ENCODE measurements at places on chromosomes 5 and 9.

DNA sequence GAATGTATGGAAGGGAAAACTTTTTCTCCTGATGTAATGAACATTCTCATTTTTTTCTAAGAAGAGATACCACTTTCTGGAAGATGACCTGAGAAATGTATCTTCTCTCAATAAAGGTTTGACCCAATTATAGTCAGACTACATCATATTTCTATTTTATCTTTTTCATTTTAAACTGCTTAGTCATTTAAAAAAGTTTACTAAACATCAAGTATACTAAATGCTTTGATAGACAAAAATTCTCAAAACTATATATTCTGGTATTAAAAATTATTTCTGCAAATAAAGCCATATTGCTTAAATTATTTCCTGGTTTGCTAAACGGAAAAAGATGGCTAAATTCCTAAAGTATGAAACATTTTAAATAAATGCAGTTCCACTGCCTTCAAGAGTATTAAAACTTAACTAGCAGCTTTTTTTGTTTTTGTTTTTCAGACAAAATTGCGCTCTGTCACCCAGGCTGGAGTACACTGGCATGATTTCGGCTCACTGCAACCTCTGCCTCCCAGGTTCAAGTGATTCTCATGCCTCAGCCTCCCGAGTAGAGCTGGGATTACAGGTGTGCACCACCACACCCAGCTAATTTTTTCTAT, 37.1 kb downstream of the FBXW11 start:
- DNase-seq: no peak

GRCh38 chr9:117555964-117556629, 141.2 kb upstream of the ASTN2 start:
- DNase-seq: no peak

DNA sequence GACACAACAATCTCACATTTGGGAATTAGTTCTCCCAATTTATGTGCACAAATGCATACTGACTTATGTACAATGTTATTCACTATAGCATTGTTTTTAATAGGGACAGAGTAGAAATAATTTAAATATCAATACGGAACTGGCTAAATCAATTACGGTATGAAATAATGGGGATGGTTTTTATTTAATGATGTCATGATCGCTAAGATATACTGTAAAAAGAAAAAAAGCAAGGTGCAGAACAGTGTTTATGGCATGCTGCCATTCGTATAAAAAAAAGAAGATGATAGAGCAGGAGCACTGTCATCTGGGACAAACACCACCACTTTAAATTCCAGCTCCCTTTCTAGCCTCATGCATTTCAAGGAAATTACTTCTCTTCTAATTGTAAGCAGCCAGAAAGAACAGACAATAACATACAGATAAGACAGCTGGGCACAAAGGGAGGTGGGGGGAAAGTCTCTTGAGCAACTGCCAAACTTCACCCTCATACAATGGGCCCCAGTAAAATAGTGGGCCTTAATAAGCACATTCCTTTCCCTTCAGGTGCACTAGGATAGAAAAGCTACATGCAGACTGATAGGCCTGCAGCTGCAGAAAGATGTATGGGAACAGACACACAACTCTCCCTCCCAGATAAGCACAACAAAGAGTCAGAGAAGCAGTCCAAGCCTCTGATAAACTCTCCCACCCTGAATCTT, 8.4 kb downstream of the SREK1IP1 start:
- no peak for DNase-seq

DNA sequence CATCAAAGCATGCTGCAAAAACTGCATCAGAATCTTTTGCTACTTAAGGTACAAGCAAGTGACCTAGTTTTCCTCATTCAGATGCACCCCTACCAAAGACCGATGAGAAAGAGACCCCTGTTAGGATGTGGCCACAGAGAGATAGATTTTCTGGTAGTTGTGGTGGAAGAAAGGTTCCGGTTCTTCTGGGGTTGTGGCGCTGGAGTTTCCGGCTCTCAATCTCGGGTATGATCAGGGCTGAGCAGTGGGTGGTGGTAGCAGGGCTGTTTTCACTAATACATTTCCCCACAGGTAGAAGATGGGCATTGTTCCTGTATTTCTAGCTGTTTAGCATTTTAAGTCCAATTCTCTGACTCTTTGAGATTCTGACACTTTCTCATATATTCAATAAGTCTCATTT, 58.4 kb downstream of the PCSK1 start:
- no peak for DNase-seq

DNA sequence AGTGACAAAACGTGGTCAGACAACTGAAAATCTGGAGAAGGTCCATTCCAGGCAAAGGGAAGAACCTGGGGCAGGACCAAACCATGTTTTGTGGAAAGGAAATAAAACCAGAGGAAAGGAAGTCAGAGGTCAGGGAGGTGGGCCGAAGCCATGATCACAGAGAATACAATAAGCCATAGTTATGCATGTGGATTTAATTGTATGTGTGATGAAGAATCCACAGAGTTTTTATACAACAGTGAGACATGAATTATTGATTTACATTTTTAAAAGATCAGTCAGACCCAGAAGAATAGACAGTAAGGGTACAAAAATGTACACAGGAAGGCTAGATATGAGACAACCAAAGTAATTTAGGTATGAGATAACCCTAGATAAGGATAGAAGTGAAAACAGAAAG, 20.8 kb downstream of the TTC33 start:
- no peak for DNase-seq

- DNase-seq: no peak
Measured at GRCh38 chr5:167861129-167861927, 430.1 kb upstream of the WWC1 start.

DNA sequence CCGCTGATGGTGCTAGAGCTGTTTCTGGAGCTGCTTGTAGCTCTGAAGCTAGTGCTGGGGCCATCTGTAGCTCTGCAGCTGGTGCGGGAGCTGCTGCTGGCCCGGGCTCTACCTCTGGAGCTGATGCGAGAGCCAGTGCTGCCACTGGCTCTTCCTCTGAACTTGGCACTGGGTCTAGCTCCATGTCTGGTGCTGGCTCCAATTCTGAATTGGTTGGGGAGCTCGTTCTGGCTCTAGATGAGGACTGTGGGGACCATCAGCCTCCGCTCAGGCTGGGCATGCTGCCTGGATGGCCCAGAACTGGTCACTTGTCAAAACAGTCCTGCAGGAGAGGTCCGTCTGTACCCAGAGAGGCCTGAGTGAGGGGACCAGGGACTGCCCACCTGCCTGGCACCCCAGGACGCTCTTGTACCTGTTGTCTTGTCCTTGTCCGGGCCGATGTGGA, 21.5 kb downstream of the OBP2B start:
- DNase-seq: no peak

DNA sequence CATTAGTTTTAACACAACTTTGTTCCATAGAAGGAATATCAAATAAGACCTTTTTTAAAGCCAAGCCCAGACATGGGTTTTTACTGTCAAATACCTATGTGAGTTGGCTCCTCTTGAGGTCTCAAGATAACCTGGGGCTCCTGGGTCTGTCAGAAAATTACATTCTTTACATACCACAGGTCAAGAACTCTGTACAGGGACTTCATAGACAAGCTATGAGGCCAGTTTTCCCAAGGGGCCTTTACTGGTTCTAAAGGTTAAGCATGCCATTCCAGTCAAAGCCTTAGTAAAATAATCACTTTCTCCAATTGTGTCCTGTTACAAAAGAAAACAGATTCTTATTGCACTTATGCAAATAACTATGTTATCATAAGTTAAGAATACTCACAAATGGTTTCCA, 15.5 kb upstream of the SMC2 start:
- DNase-seq: no peak

DNA sequence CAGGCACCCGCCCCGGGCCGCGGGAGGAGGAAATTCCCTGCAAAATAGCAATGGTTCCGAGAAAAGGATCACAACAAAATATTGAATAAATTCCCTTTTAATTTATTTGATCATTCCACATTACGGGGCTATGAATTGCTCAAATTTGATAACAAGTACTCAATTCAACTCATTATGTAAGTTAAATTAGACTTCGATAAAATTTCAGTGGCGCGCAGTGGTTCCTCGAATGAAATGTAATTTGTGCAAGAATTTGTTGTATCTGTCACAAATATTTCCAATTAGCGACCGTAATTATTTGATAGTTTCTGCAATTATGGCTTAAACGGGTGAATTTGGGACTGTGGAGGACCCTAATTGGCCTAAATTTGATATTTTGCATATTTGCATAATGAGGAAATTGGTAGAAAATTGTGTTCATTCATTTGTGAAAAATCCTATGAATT, 76.0 kb upstream of the TBCA start:
- no peak for DNase-seq

GRCh38 chr9:112891521-112891920, 845 bp upstream of the SLC46A2 start:
- DNase-seq: no peak

DNA sequence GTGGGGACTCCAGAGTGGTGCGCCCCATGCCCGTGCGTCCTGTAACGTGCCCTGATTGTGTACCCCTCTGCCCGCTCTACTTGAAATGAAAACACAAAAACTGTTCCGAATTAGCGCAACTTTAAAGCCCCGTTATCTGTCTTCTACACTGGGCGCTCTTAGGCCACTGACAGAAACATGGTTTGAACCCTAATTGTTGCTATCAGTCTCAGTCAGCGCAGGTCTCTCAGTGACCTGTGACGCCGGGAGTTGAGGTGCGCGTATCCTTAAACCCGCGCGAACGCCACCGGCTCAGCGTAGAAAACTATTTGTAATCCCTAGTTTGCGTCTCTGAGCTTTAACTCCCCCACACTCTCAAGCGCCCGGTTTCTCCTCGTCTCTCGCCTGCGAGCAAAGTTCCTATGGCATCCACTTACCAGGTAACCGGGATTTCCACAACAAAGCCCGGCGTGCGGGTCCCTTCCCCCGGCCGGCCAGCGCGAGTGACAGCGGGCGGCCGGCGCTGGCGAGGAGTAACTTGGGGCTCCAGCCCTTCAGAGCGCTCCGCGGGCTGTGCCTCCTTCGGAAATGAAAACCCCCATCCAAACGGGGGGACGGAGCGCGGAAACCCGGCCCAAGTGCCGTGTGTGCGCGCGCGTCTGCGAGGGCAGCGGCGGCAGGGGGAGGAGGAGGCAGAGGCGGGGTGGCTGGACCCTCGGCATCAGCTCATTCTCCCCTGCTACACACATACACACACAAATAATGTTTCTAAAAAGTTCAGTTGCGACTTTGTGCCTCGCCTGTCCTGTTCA, 668 bp downstream of the GLIS3 start:
- DNase-seq: no peak

- DNase-seq: no peak
Measured at GRCh38 chr5:52947851-52948250, 41.3 kb upstream of the ITGA2 start.

DNA sequence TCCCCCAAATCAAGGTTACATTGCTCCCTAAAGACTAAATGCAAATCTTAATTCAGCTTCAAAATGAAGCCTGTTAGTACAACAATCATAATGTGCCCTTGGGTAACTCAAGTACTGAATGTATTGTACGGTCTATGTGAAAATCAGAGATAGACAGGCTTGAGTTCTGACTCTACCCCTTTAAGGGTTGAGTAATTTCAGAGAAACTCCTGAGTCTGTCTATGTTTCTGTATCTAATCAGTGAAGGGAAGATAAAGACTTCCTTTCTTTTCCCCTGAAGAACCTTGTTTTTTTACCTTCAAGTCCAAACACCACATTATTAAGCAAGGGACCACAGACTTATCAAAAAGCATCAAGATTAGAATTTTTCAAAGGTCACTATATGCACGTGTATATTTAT, 108.2 kb downstream of the MPDZ start:
- DNase-seq: no peak

GRCh38 chr5:59094864-59095263, 512.0 kb downstream of the RAB3C start:
- no peak for DNase-seq

- DNase-seq: no peak
Measured at GRCh38 chr5:159181651-159182050, 27.7 kb downstream of the RNF145 start.

- no peak for DNase-seq
Measured at GRCh38 chr5:7795306-7795705, 55.6 kb downstream of the CFAP90 start.

DNA sequence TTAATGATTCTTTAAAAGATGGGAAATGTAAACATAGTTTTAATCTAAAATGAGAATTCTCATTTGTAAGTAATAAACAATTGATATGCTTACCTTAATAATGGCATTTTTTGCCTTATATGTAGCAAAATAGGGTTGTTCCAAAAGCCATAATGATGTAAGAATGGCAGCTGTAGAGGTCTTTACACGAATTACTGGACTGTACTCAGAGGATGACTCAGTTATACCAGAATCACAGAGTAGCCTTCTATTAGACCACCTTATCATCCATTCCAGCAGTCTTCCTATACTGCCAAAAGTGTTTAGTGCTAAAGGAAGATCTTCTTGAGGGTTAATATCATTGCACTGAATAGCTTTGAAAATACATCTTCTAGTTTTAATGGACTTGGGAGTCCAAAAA, 66.5 kb downstream of the CPLANE1 start:
- no peak for DNase-seq

- no peak for DNase-seq
Measured at GRCh38 chr5:3784854-3785253, 189.2 kb downstream of the IRX1 start.

DNA sequence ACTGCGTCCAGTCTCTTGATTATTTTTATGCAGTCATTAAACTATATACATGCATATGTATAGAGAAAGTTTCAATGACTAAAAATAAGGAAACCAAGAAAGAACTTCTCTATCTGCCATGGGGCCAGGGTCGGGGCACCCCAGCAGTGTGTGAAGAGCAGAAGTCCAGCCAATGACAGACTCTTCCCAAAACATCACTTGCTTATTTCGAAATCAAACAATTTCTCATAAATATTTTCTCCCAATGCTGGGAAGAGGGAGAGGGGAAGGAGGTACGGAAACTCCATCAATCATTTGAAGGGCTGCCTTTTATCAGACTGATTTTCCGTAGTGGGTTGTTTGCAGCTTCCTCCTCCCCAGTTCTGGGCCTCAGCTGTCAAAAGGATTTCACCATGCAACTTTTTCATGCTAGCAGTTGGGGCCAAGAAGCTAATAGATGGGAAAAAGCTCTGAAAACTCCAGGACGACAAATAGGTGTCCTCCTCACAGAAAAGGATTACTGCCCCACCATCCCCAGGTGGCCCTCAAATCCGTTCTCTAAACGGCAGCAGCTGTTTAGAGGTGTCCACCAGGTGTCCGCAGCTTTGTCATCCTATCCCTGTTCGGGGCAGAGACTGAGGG, 617 bp upstream of the FPGS start:
- peak; percentile 24 for DNase-seq

- no peak for DNase-seq
Measured at GRCh38 chr5:98630621-98631020, 142.8 kb upstream of the RGMB start.

DNA sequence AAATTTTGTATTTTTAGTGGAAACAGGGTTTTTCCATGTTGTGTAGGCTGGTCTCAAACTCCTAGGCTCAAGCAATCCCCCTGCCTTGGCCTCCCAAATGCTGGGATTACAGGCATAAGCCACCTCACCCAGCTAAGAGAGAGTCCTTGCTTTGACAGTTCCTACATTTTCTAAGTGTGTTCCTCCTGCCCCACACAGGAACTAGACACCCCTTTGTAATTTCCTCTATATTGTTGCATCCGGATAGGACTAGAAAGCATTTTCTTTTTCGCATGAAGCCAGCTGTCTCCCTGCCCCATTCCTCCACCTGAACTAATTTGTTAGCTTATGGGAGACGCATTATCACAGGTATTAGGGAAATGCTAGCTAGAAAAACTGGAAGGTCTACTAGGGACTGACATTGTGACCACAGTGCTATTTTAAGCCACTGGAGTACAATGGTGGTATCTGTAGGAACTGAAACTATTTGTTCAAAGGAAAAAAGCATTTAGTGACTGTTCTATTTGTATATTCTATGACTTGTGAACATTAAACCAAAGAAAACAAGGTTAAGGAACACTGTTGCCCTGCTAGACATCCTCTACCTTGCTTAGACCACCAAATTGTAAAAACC, 214.1 kb downstream of the SMARCA2 start:
- DNase-seq: no peak

GRCh38 chr9:95584176-95584575, 67.4 kb upstream of the PTCH1 start:
- DNase-seq: no peak
